ENCODE measurements at places on chromosomes 11 and 22. TPM values are rescaled to one million over a fixed set of nuclear protein-coding genes. Genes with fewer than 3 reads are reported as not detected.

GRCh38 chr11:34909415-34909814, 6.8 kb downstream of the APIP start:
- DNase-seq, result no peak

DNA sequence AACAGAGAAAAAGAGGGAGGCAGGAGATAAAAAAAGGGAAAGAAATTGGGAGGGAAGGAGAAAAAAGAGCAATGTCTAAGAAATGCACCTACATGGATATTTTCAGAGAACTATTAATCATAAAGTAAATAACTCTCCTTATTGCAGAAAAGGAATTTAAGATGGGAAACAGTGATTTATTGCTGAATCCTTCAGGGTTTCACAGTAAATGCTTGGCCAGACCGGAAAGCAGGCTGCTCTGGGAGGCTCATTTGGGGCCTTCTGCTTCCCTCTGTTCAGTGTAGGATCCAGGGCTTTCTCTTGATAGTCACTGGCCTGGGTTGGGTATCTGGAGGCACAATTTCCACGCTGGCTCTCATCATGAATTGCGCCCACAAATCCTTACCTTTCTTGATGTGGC, 324.3 kb upstream of the SORL1-AS1 start:
- peak; percentile 36 for DNase-seq

DNA sequence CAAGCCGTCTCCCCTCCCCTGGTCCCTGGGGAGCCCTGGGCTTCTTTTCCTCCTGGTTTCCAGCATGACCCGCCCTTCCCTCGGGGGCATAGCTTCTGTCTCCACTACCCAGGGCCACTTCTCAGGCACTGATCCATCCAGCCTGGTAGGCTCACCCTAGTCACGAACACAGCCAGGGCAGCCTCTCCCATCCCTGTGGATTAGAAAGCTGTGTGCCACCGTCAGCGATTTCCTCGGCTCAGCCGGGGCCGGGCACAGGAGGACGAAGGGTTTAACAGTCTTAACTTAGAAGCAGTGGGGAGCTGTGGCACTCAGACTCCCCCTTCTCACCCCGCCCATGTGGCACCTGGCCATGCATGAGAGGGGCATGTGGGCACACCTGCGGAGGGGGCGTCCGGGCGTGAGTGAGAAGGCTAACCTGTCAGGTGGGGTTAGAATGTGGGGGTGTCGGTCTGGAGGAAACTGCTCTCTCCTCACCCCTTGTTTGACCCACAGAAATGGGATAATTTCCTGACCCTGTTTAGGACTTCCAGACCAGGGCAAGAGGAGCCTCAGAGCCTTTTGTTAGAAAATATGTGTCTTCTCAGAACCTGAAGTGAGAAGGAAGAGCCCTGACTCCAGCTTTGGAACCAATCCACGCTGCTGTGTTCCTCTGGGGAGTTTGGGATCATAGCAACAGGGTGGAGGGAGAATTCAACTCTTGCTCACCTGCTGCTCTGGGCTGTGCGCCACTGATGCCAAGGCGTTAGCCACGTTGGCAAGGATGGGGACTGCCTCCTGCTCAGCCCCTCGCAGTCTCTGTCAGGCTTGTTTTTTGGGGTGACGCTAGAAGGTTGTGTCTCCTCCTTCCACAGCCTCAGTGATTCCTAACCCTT, 14.6 kb downstream of the GLB1L2 start:
- DNase-seq, result no peak

DNA sequence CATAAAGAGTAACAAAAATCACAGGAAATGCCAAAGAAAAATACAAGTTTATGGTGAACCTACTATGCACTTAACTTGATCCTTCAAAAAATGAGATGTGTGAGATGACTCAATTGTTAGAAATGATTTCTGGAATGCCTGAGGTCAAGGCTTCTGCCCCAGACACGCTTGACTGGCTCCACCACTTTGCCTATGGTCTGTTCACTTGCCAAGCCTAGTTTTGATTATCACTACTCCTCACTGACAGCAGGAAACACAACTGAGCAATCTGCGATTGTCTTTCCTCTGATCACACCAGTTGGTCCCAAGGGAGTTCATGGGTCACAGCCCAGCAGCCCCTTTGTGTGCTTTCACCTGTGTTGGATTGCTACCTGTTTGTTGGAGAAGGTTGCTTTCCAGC, 20.6 kb upstream of the PRDM10 start:
- DNase-seq, result peak; percentile 78

- peak; percentile 55 for DNase-seq
Observed at GRCh38 chr11:5234381-5234834, at the start of gene HBD. HBD (minus strand) TSS chr11:5234483; CDS start chr11:5234433, 50 bp downstream.

- no peak for DNase-seq
Observed at GRCh38 chr11:130511765-130512164, 63.3 kb downstream of the ADAMTS15 start.

DNA sequence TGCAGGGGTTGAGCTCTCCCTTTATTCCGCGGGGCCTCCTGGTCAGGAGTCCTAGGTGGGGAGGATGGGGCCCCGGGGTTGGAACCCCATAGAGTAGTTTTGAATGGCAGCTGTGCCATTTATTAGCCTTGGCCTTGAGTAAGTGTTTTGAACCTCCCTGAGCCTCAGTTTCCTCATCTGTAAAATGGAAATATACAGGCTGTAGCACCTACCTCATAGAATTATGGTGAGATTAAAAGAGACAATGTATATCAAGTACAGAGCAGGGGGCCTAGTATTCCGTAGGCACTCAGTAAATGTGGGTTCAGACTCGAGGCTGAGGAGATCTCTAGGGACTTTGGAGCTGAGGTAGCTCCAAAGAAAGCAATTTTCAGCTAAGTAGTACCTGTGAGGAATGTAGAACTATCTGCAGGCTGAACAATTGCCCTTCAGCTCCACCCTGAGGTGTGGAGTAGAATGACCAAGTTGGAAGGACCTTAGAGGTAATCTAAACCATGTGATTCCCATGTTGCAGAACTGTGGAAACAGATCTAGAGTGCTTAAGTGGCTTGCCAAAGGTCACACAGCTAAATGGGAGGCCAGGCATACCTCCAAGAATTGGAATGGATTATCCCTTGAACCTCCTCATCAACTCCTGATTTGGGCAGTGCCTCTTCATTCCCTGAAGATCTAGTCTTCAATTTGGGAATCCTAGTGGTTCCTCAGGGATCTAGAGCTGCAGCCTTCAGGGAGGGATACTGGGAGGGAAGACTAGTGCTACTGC, 682 bp downstream of the PGAP2 start:
- DNase-seq, result peak; percentile 33

DNA sequence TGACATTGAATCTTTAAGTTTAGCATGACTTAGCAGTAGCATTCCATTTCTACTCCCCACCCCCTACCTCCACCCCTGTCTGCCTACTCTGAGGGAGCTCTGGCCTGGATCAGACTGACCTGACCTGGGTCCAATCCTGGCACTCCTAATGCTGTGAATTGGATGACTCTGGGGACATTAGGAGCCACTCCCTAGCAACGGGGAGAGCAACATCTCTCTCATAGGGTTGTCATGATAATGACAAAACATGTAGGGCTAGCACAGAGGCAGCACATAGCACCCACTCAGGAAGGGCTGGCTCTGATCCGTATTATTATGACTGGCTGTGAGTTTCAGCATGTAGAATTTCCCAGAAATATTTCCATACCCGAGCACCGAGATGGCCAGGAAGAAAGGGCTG, 40.5 kb downstream of the CABIN1 start:
- DNase-seq, result no peak

DNA sequence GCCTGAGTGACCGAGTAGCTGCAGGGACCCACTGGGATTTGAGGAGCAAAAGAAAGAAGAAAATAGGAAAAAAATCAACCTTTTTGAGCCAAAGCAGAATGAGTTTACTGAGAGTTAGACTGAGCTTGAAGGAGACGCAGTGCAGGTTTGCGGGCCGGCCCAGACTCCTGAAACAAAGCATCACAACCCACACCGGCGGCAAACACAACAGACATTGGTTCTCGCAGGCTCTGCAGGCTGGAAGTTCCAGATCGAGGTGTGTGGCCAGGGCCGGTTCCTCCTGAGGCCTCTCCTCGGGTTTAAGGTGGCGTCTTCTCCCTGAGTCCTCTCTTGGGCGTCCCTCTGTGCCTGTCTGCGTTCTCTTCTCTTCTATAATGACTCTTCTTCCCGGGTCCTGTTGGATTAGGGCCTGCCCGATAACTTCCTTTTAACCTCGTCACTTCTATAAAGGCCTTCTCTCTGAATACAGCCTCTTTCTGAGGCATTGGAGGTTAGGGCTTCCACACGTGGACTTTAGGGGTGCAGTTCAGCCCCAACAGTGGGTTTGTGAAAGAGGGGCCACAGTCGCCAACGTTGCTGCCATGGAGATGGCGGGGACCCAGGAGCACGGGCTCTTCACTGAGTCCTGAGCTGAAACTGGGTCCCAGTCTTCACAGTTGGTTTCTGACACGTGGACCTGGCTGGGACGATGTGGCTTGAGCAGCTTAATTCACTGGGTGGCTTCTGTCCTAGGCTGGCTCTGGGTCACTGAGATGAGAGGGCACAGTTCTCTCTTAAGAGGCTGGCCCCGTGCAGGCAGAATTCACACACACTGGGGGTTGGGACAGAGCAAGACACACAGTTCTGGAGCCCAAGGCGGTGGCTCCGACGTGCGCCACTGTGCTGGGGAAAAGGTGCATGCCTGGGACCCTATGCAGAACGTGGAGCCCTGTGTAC, 1047.7 kb downstream of the BRD1 start:
- no peak for DNase-seq

DNA sequence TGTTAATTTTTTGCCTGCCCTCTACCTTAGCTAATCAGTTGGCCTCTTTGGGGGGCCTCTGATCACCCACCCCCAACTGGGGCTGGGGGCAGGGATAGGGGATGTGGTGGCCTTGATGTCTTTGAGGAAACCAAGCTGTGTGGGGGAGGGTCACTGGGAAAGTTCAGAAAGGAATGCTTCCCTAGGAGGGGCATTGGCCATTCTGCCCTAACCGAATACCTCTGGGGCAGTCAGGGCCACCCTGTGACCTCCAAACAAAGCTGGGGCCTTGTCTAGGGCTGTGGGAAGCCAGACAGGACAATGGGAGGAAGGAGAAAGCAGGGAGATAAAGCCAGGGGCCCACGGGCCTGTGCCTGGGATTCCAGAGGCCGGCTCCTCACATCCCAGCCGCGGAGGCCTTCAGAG, 97.5 kb downstream of the TSPAN18 start:
- DNase-seq, result no peak

GRCh38 chr22:18111759-18112330, 1.2 kb downstream of the TUBA8 start:
- no peak for DNase-seq

GRCh38 chr11:7490054-7490453, 4.7 kb downstream of the OLFML1 start:
- DNase-seq, result peak; percentile 8

- DNase-seq, result peak; percentile 55
Observed at GRCh38 chr11:14075118-14076078, 112.9 kb downstream of the SPON1 start.

GRCh38 chr11:88359114-88359513, 21.6 kb upstream of the CTSC start:
- no peak for DNase-seq

DNA sequence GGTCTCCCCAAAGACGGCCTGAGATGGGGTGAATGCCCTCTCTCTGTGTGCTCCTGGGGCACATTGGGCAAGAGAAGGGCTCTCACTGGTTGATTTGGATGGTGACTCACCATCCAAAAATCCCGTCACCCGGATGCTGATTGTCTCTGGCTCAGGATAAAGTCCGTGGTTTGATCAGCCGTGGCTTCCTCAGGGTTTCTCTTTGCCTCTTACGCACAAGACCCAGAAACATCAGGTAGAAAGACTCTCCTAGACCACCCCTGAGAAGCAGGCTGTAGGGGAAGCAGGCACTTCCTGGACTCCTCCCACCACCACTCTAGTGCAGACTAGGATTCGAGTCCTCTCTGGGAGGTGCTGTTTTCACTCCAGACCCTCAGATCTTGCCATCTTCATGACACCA, 176.1 kb upstream of the NCAM1 start:
- DNase-seq, result peak; percentile 83

- no peak for DNase-seq
Observed at GRCh38 chr11:106061954-106062949, 14.9 kb downstream of the KBTBD3 start.

- DNase-seq, result no peak
Observed at GRCh38 chr11:59833602-59834001, 11.7 kb downstream of the CBLIF start.

DNA sequence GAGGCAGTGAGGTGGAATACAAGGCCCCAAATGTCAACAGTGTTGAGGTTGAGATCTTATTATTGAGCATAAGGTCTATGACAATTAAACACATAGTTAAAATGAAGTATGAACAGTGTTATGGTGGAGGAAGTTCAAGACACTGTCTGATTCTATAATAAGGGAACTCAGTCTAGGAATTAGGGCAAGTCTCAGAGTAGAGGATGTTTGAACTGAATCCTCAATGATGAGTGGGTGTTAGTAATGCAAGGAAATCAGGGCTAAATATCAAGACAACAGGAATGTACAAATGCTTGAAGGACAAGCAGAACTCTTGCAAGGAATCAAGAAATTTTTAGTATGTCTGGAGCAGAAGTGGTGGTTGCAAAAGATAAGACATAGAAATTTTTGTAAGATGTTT, 53.0 kb downstream of the CWC15 start:
- DNase-seq, result no peak

- no peak for DNase-seq
Observed at GRCh38 chr11:67285541-67286498, 3.3 kb upstream of the ANKRD13D start.

GRCh38 chr11:121435551-121436511, 16.3 kb upstream of the SORL1 start:
- no peak for DNase-seq

DNA sequence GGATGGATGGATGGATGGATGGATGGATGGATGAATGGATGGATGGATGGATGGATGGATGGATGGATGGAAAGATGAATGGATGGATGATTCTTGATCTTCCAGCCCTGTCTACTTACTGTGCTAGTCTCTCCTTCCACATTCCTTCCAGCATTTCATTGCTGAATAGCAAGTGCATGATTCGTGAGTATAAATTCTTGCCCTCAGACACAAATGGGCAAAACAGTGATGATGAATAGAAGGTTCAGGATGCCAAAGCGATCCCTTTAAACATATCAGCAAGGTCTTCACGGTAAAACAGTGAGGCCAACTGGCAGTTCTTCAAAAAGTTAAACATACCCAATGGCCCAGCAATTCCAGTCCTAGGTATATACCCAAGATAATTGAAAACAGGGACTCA, 400.2 kb downstream of the MN1 start:
- DNase-seq, result no peak

GRCh38 chr11:1515082-1516060, 28.8 kb upstream of the MOB2 start:
- DNase-seq, result peak; percentile 46

Gene BLID
- 0.09 TPM for polyA plus RNA-seq

Gene ZP1
- polyA plus RNA-seq, result not detected

Gene PAMR1
- 132 TPM for polyA plus RNA-seq

Gene ALX4
- not detected for polyA plus RNA-seq

Gene OR8G5
- polyA plus RNA-seq, result not detected

Gene SLC43A3
- polyA plus RNA-seq, result 34.8 TPM

Gene LMNTD2
- polyA plus RNA-seq, result 0.05 TPM

Gene DEPDC7
- polyA plus RNA-seq, result 6.7 TPM

Gene BRSK2
- 0.05 TPM for polyA plus RNA-seq

Gene DTX4
- polyA plus RNA-seq, result 1.2 TPM

Gene CSNK1E
- 145 TPM for polyA plus RNA-seq

Gene ADM2
- polyA plus RNA-seq, result 0.67 TPM

Gene HTR3A
- not detected for polyA plus RNA-seq
